ENCODE measurements at places on chromosomes 6 and 20.

- DNase-seq, result no peak
Observed at GRCh38 chr6:28719275-28719940, 193.7 kb downstream of the GPX5 start.

GRCh38 chr6:169789944-169790927, 38.8 kb downstream of the ERMARD start:
- DNase-seq, result peak; percentile 65

GRCh38 chr20:54231036-54231435, 23.1 kb downstream of the PFDN4 start:
- DNase-seq, result no peak

- peak; percentile 20 for DNase-seq
Observed at GRCh38 chr6:131914967-131915751, 36.0 kb downstream of the CCN2 start.

DNA sequence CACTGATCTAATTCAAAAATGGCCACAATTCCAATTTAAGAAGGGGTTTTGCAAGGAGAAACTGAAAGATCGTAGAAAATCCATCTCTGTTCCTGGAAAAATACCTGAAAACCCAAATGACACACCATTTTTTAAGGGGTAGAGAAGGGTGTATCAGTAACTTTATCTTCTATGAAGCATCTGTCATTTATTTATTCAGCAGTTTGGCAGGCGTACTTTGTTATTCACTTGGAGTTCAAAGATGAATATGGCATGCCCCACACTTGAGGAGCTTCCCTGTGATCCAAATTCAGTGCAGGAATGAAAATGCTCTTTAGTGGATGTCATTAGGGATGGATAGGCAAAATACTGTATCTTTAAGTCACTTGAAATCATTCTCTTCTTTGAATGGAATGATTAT, 7.2 kb downstream of the HINT3 start:
- no peak for DNase-seq

DNA sequence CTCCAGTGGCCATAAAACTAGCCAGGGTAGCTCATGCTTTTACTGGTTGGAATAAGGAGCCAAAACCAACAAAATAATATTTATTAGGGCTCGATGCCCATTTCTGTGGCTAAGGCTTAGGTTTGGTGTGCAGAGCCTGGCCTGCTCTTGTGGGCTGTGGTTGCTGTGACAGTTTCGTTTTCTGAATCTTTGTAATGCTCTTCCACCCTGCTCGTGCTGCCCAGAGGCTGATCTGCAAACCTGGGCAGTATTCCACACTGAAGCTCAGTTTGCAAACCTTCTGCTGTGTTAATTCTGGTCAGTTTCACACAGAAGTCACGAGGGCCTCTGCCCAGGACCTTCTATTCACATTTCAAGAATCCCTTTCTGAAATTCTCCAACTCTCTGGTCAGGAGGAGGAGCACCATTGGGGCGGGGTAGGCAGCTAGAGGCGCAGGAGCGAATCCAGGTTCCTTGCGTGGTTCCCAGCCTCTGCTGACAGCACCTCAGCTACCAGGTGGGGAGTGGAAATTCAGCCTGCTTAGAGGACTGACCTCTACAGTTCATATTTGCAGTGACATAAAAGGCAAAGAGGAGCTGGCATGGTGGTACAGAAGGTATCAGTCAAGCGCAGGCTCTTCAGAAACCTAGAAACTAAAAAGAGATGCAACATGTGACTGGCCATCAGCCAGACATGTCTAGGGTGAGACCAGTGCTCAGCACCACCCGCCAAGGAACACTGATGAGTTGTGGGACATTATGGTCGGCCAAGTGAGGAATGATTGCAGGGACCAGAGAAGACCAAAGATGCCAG, 14.3 kb upstream of the C20orf144 start:
- no peak for DNase-seq

- peak; percentile 63 for DNase-seq
Observed at GRCh38 chr6:167093922-167094432, 28.9 kb upstream of the CCR6 start.

GRCh38 chr6:154297721-154298120, 58.9 kb downstream of the IPCEF1 start:
- no peak for DNase-seq

GRCh38 chr6:53199156-53199555, 50.5 kb upstream of the GCM1 start:
- DNase-seq, result no peak

- DNase-seq, result no peak
Observed at GRCh38 chr6:127832381-127832780, 68.5 kb downstream of the THEMIS start.

DNA sequence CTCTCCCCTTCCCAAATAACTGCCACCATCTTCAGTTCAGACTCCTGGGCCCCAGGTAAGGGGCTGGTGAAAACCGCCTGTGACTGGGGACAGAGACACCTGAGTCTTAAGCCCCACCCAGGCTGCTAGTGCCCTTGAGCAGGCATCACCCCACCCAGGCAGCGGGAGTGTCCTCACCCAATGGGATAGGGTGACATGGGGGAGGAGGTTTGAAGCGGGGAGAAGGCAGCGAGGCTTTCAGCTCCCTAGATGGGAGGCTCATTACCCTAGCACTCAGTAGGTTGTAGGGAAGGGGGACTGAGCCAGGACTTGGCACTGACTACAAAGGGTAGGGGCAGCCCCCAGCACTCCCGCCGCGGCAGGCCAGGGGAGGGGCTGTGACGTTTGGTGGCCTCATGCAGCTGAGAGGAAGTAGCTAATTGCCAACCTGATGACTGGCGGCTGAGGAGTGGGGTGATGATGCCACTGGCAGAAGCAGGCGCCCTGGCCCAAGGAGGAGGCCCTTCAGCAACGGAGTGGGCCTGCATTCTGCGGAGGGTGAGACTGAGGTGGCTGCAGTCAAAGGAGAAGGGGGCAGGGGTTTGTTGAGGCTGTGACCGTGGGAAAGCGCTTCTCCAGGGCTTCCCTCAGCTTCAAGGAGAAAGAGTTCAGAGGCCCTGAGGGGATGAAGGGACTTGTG, 126.9 kb downstream of the MRPL14 start:
- DNase-seq, result no peak

- DNase-seq, result no peak
Observed at GRCh38 chr6:112501705-112502104, 154.6 kb downstream of the RFPL4B start.

GRCh38 chr6:19554356-19555225, 282.6 kb upstream of the ID4 start:
- no peak for DNase-seq

- no peak for DNase-seq
Observed at GRCh38 chr6:37988127-37988526, 168.6 kb downstream of the ZFAND3 start.

DNA sequence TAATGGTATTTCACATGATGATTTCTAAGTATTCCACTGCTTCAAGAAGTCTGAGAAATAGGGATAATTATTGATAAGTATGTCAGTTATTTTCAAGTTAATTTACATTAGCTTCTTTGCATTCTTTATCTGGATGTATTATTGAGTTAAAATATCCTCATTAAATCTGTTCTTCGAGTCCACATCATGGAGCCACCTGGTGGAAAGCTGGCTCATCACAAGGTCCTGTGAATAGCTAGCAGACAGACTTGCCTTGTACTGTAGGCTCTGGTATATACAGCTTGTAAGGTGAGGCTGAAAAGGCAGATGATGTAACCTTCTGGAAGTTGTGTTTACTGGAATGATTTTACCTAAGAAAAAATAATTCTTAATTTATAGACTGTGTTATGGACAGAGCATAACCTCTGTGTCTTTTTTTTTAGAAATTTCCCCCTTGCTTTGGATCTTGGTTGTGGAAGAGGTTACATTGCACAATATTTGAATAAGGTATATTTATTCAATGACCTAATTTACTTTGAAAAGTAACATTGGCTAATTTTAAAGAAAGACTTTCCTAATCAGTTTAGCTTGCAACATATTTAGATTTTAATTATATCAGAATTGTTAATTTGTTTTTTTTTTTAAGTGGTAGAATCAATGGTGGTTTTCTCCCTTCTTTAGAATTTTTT, 3.5 kb downstream of the NDUFAF5 start:
- peak; percentile 7 for DNase-seq

DNA sequence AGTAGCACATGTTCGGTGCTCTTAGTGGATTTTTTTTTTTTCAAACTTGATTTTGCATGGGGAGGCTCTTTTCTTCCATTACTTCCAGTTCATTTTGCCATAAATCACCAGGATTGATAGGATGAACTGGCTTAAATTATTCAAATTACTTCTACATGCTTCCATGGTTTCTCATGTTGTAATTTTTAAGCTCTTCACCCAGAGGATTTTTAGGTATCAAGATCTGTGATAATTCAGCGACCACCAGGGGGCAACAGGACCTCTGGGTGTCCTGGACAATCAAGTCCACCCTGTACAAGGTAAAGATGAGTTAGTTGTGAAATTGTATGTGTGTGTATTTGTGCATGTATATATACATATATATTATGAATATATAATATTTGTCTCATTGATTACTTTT, 4.2 kb upstream of the EPHA7 start:
- no peak for DNase-seq

Measured in stimulated activated CD4-positive, alpha-beta T cell treated with anti-CD3 and anti-CD28 coated beads, Interleukin-1b, Interleukin-23, amount 100 ng/mL, for 4 hours (primary cell).